ENCODE measurements at places on chromosomes 2 and 18.

GRCh38 chr2:12155303-12156051 lies 409.0 kb downstream of the LPIN1 start:
- DNase-seq: peak; percentile 72

GRCh38 chr2:24491542-24492420 lies 727 bp downstream of the NCOA1 start:
- DNase-seq: no peak

DNA sequence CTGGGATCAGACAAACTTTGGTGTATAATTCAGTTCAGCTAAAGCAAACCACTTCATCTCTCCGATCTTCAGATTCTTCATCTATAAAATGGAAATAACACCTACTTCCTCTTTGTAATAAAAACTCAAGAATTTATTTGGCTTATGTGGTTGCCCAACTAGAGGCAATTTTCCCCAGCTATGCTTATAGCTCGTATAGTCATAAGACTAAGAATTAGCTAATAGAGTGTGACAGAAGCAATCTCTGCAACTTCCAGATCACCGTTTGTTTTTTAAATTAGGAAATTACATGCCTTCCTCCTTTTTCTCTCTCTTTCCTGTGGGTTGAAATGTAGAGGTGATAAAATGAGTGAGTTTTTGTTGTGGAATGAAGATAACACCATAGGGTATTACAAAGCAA lies 35.3 kb upstream of the KCNF1 start:
- DNase-seq: no peak

DNA sequence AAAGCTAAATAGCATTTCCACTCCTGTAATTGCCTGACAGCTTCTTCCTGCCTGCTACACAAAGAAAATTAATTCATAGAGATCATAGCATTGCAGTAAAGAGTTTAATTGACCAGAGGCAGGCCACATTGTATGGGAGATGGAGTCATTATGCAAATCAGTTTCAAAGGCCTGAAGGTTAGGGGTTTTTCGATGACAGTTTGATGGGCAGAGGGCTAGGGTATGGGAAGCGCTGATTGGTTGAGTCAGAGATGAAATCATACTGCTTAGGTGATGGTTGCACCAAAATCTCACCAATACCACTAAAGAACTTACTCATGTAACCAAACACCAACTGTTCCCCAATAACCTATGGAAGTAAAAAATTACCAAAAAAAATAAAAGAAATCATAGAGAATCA lies 599.0 kb downstream of the NUP35 start:
- DNase-seq: no peak

- DNase-seq: no peak
Measured at GRCh38 chr2:209965723-209966122, 36.7 kb upstream of the RPE start.

DNA sequence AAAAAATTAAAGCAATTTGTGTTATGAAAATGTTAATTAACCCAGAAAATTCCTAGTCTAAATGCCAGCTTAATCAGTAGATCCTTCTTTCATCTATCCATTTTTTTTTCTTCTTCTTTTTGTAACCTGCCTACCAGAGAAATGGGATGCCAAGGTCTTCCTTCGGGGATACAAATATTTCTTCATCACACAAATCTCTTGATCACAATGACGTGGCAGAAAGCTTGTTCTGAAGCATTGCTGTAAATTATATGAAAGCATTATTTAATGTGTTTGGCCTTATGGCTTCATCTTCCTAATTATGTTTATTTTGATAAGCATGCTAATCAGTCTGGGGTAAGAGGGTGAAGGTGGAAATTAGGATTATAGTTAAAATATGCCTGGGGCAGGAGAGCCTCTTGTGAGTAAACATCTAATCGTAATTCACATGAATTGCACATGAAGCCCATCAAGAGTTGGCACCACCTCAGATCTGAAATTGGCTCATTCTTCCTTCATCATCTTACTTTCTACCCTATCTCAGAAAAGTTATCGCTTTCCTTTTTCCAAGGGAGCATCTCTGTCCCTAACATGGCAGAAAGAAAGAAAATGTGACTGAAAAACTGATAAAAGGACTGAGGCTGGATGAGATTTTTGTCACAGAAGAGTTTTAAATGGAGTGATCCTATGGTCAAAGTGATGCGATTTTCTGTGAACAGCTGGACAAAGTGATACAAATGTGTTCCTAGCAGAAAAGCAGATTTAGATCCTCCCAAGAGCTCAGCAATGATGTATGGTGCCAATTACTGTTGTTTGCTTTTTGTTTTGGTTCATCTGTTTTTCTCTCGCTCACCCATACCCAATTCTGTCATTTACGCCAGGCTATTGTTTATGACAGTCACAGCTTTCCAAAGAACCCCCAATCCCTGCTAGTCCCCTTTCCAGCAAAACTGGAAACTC lies 76.9 kb upstream of the PMAIP1 start:
- DNase-seq: no peak

- DNase-seq: no peak
Measured at GRCh38 chr2:71463342-71463654, 9.9 kb downstream of the DYSF start.

DNA sequence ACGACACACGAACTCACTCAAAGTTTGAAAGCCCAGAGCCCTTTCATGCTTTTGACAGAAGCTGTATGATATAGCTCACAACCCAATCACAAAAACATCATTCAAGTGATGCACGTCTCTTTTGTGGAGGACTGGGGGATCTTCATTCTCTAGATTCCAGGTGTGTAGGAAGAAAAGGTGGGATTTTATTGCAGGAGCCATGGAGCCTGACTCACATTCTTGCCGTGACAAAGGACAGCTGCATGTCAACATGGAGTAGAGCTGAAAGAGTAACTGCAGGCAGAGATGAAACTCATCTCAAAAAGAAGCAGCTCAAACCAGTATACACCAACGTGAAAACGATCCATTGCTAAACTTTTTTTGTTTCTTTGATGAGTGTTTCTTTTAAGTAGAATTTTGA lies 50.9 kb upstream of the PDE1A start:
- no peak for DNase-seq

DNA sequence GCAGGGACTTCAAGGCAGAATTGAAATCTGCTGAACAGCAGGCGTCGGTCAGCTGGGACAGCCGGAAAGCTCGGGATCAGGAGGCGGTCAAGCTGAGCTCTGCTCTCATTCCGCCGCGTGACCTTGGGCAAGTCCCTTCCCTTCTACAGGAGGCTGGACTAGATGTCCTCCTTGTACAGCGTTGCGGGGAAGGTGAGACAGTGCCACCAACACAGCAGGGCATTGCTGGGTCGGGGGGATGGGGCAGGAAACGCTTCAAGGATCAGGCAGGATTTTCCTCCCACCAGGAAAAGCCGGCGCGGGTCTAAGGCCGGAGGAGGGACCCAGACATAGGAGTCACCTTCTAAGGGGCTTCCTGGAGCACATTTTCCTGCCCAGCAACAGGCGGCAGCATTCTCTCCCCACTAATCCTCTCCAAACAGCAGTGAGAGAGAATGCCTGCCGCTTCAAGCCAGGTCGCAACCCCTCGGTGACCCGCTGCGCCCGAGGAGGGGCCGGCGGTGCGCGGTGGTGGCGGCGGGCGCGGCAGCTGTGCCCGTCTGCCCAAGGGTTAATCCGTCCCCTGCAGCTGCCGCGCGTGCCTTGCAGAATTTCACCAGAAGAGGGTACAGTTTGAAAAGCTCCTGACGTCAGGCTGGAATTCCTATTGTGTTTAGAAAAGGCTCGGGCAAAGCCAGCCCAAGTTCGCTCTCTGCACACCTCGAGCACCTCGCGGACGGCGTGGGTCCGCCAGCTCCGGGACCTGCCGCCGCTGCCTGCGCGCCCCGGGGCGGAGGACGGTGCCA lies at the start of gene KCNF1:
Gene KCNF1, plus strand, starts transcription at position 644 of the 785 bp plus-strand sequence. CDS start 493 bp downstream, outside the sequence.
- peak; percentile 19 for DNase-seq

DNA sequence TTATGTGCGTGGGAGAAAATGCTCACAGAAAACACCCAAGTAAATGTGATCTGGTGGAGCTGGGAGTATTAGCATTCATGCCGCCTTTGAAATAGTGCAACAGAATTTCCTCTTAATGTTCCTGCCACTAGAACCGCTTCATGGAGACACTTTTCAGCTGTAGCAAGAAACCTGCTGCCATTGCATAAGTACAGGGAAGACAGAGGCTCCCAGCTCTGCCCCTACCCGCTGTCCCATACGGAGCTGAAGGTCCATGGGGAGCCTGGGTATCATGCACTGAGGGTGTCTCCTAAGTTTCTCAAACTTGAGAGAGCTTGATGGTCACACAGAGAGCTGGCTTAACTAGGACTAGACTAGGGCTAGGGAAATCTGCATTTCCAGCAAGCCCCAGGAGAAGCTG lies 49.6 kb downstream of the CRIM1 start:
- DNase-seq: no peak
